ENCODE measurements at places on chromosomes 13 and 19. TPM values are rescaled to one million over a fixed set of nuclear protein-coding genes. Genes with fewer than 3 reads are reported as not detected.

SIGLEC7 gene
- total RNA-seq: not detected

GFY gene
- not detected for total RNA-seq

ARRDC2 gene
- total RNA-seq: 8.7 TPM

ERICH4 gene
- total RNA-seq: not detected

CYP2A6 gene
- total RNA-seq: not detected

ACER1 gene
- not detected for total RNA-seq

DNA sequence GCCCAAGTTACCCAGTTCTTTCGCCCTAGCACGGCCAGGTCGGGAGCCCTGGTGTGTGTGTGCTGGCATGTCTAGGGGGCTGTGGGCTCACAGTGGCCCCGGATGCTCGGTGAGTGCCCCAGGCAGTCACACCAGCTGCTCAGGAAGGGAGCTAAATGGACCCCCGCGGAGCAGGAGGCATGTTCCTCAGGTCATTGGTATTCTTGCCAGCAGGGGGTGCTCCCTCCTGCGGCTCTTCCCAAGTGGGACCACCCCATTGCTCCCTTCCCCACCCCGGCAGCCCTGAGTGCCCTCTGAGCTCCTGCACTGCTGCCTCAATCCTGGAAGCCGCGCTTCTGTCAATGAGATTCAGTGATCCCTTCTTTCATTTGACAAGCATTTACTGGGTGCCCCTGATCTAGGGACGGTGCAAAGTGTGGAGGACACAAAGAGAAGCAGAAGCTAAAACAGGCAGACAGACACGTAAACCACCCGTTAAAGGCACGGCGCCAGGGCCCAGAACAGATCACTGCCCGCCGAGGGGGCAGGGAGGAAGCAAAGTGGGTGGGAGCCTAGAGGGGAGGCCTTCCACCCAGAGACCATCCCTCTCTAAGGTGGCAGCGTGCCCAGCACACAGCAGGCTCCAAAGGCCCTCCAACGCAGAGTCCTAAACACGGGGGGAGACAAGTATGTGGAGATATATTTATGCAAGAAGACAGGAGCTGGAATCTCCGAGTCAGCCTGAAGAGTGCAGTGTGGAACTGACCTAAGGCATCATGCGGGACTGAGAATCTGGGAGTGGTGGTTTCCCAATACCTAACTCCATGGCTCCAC is 5.2 kb upstream of the ADPRHL1 start:
- no peak for DNase-seq

- DNase-seq: no peak
Observed at GRCh38 chr19:28487999-28488398, 725.0 kb downstream of the UQCRFS1 start.

GRCh38 chr13:30700364-30700763 is 35.0 kb upstream of the ALOX5AP start:
- no peak for DNase-seq

DNA sequence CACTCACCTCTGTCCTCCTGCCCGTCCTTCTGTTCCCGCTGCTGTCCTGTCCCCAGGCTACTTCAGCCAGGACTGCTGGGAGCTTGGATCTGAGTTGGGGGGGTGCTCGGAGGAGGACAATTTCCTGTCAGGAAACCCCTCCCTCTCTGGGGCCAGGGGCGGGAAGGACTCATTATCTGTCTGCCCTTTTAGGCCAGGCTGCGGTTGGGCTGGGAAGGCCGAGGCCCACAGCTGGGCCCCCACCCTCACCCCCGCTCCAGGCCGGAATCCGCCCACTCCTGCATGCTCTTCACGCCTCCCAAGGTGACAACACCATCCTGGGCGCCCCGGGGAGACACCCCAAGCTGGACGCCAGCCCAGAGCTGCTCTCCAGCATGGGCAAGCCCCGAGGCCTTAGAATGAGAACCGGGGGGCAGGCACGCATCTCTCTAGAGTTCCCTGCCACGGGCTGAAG is at the start of gene EXOC3L2:
Gene EXOC3L2 (minus strand): TSS at position 74 of the 454 bp plus-strand sequence. CDS start 6,362 bp downstream, outside the sequence.
- no peak for DNase-seq

- no peak for DNase-seq
Observed at GRCh38 chr19:42288881-42289555, 12.9 kb upstream of the PRR19 start.
